NCI-H446 treated with DMSO at 0.1 percent for 48 hours (cell line): ENCODE measurements at places on chromosomes 2 and 18.

- no peak for DNase-seq
Measured at GRCh38 chr18:77191071-77191751, 58.4 kb upstream of the GALR1 start.

GRCh38 chr18:54263904-54264336 lies 5.4 kb upstream of the POLI start:
- DNase-seq: no peak

DNA sequence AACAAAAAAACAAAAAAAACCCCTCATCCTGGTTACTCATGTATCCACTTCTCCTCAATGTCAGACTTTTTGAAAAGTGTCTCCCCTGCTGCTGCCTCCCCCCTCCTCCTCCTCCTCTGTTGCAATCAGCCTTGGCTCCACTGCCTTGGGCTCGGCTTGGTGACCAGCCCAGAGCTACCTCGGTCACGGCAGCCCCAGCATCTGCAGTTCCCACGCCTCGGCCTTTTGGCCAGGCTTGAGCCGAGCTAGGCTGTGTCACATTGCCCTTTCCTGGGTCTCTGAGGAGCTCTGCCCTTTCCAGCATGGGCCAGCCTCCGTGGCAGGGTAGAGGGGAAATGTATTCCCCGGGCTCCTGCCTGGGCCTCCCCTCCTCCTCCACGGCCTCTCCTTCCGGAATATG lies 22.7 kb upstream of the INHBB start:
- DNase-seq: no peak

DNA sequence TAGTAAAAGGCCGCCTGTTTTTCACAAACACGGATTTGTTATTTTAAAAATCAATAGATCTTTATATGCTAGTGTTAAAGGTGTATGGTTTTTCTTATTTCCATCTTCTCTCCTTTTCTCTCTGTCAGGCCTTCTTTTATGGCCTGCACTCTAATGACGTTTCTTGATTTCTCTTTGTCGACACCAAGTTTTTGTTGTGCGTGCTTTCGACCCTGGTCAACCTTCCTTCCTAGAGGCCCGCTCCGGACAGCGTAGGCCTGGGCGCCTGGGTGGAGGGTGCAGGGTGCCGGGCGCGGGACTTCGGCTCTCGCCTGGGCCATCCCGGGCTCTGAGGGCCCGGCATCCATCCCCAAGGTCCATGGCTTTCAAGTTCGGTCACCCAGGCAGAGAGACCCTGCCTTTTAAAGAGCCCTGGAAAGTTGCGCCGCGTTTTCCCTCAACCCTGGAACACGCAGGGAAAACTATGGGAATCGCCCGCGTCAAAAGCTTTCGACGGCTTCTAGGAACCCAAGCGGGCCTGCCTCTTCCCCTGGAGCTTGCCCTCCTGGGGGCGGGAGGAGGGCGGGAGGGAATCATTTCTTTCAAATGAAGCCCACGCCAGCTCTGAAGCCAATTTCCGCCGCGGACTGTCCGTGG lies 4.1 kb upstream of the SATB2 start:
- no peak for DNase-seq

- no peak for DNase-seq
Measured at GRCh38 chr2:112305132-112305531, 29.7 kb downstream of the ZC3H6 start.

DNA sequence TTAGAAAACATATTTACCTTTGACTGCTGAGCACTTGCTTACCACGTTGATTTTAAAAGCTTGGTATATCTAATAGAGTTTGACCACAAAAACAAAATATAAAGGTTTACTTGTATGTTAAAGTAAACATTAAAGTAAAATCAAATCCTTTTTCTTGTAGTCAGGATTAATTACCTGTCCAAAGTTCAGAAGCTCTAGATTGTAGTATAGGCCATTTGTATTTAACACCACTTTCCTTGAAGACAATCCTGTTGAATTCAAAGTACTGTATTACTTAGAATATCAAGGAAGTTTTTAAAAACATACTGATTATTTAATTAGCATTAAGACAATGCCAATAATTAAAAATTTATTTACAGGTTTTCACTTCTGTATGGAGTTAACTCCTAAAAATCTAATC lies 53.0 kb downstream of the PGAP1 start:
- no peak for DNase-seq

GRCh38 chr2:201072201-201072530 lies 365 bp downstream of the NDUFB3 start:
- DNase-seq: no peak
